ENCODE measurements at places on chromosomes 13 and 19.

DNA sequence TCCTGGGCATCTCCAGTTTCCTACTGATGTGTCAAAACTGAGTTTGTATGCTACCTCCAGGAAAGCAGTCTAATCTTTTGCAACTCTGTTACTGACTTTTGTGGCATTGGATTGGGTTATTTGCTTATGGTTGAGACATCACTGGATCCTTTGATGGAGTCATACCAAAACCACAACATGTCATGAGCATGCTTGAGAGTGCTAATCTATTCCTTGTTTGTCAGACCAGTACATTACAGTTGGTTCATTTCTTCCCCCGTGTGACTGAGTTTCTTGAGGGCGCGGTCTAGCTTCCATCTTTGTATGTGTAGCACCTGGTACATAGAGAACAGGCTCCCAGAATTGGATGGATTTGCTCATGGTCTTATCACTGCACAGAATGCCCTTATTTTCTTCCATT is 43.2 kb downstream of the SUGT1 start:
- no peak for DNase-seq

DNA sequence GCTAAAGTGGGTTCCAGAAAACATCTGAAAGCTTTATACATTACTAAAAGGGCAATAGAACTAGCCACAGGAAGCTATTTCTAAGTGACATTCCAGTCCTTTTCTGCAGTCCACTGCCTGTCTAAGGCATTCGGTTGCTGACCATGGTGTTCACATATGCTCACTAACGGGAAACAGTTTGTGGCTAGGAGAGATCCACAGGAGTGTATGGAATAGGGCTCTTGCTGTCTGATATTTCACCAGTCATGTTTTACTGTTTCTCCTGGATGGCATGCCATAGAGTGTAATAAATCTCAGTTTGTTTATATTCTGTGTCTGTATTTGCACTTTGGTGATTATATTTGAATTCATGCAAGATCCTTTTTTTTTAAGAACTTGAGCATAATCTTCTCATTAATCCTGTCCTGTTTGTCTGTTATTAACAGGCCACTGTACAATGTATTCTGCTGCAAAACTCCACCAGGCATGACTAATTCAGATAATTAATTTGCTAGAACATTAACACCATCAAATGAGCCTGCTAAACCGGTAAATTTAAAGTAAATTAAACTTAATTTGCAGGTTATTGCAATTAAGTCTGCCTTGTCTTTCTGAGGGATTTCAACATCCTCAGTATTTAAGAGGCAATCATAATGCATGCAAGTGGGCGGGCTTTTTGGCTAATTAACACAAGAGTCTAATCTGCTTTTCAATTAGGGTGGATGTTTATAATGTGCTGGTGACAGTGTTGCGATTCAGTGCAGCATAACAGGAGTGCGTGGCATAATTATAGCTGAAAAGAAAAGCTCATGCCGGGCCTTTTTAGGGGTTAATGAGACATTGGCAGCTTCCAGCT is 201.3 kb downstream of the POU4F1 start:
- DNase-seq: no peak

- DNase-seq: peak; percentile 36
Observed at GRCh38 chr19:2636897-2637683, 65.4 kb downstream of the GNG7 start.

DNA sequence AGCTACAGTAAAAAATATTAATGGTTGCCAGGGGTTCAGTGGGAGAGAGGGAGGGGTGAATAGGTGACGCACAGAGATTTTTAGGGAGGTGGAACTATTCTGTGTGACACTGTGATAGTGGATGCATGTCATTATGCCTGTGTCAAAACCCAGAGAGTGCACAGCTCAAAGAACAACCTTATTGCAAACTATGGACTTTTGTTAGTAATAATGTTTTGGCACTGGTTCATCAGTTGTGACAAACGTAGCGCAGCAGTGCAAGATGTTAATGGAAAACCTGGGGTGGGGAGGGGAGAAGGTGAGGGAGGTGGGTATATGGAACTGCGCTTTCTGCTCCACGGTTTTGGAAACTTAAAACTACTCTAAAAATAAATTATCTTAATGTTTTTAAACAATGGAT is 134.6 kb upstream of the RFC3 start:
- DNase-seq: no peak

DNA sequence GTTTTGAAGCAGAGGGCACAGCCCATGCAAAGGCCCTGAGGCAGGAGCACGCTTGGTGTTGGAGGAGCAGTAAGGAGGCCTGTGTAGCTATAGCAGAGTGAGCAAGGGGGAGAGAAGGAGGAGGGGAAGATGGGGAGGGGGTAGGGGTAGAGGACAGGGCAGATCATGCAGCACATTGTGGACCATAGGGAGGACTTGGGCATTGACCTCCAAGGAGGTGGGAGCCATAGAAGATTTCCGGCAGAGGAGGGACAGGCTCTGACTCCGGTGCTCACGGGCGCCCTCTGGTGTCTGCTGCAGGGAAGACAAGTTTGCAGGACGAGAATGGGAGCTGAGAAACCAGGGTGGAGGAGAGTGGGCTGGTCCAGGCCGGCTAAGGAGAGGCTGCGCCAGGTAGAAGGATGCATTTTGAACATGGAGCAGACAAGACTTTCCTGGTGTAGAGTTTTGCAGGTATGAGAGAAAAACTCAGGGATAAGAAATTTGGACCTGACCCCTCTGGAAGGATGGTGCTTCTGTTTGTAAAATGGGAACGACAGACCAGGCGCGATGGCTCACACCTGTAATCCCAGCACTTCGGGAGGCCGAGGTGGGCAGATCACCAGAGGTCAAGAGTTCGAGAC is 13.7 kb upstream of the CREB3L3 start:
- peak; percentile 62 for DNase-seq

DNA sequence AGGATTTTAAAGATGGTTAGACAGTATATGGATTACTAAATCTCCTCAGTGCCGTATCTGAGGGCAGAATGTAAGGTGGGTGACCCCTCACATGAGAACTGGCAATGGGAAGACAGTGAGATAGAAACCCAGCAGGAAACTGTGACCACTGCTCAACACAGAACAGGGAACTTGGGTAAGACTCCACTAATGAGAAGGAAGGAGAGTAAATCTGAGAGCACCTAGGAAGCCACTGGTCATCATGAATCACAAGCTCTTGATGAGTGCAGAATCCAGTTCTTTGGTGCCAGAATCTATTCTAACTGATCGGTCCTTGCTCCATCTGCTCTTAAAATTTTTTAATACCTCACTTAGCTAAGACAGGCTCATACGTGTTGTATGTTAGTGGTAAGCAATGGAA is 261.8 kb downstream of the KLF12 start:
- no peak for DNase-seq

DNA sequence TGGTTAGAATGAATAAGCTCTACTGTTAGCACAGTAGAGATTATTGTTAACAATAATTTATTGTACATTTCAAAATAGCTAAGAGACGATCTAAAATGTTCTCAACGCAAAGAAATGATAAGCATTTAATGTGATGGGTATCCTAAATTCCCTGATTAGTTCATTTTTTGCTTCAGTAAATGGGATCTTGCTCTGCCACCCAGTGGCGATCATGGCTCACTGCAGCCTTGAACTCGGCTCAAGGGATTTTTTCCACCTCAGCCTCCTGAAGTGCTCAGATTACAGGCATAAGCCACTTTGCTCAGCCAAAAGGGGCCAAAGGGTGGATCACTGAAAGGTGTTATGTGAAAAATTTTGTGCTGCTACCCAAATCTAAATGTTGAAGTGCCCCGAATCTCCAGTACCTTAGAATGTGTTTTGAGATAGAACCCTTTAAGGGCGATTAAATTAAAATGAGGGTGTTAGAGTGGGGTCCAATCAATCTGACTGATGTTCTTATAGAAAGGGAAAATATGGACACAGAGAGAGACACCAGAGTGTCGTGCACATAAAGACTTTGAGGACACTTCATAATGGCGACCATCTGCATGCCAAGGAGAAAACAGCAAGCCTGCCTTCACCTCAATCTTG is 31.5 kb upstream of the ZNF766 start:
- peak; percentile 47 for DNase-seq

- no peak for DNase-seq
Observed at GRCh38 chr19:2678044-2678671, 24.3 kb downstream of the GNG7 start.

DNA sequence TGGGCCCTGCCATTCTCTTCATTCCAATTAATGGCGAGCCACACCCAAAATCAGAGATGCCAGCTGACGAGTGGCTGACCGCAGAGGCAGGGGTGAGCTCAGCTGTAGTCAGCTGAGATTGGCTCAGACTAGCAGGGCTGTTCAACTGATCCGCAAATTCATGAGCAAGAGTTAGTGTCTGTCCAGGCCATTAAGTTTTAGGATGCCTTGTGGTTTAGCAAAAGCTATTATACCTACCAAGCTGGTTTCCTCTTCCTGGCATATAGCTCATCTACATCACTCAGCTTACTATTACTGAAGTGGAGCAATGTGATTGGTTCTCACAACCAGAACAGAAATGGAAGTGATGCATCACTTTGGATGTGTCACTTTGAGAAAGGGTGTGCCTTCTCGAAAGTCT is 148.7 kb downstream of the NALCN start:
- no peak for DNase-seq

DNA sequence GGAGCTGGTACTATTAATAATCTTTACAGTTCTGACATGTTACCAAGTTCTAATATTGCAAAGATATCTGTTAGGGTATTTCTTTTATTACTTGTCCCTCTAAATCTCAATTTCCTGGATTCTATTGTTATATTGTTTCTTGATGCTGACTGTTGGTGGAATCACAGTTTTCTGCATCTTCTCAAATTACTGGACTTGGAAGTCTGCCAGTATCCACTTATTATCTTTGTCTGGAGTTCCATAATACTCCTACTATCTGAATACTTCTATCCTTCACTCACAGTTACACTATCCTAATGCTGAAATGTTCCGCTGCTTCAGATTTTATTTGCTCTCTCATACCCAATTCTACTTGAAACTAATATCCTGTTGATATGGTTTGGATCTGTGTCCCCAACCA is 1985.7 kb upstream of the PRR20A start:
- DNase-seq: no peak

DNA sequence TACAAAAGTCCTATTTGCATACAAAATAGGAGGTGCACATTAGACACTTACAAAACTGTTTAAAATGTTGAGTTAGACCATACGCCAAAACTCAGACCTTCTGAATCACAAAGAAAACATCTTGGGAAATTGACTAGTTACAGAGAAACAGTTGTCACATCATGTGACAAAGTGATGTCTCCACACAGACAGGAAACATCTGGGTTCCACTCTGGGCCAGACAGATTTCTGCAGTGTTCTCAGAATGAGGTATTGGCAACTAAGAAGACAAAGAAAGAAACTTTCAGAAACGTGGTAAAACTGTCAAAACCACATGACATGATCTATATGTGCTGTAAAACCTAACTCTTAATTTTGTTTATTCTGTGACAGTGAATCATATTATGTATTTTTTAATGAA is 6.7 kb downstream of the ZNF793 start:
- DNase-seq: no peak

DNA sequence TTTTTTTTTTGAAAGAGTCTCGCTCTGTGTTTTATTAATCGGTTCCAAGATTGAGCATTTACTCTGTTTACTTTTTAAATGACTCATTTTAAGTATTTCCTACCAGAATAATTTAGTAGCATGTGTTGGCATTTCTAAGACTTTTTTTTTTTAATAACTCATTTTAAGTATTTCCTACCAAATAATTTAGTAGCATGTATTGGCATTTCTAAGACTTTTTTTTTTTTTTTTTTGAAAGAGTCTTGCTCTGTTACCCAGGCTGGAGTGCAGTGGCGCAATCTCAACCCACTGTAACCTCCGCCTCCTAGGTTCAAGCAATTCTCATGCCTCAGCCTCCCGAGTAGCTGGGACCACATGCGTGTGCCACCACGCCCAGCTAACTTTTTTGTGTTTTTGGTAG is 13.1 kb downstream of the SETDB2 start:
- DNase-seq: no peak

GRCh38 chr13:40644838-40645604 is 21.4 kb downstream of the FOXO1 start:
- DNase-seq: peak; percentile 41

DNA sequence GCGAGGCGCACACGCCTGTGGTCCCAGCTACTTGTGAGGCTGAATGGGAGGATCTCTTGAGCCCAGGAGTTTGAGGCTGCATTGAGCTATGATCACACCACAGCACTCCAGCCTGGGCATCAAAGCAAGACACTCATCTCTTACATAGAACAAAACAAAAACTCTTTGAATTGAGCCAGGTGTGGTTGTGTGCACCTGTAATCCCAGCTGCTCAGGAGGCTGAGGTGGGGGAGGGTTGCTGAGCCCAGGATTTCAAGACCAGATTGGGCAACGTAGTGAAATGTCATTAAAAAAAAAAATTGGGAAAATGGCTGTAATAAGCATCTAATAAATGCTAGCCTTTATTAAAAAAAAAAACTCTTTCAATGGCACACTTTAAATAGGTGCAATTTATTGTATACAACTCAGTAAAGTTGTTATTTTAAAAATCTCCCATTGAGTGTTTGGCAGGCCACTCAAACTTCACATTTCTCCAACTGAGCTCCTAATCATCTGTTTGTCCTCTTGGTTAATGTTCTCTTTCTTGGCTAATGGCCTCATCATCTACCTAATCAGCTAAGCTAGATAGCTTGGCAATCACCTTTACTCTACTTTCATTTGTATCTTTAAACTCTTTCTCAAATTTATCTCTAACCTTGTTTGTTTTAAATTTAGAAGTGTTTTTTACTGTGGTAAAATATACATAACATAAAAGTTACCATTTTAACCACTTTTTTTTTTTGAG is 28.1 kb upstream of the HMGB1 start:
- DNase-seq: no peak

DNA sequence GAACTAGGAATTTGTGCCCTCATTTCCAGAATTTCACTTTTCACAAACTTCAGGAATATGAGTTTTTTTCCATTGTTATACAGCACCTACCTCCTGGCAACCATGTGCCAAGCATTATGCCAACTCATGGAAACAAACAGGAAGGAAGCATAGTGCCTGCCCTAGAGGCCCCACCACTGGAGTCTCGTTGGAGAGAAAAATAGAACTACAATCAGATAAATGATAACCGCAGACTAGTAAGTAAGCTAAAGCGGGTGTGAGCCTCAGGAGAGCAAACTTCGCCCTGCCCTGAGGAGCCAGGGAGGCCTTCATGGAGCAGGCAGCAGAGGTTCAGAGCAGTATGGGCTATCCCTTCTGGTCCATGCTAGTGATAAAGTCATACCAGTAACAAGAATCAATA is 75.9 kb downstream of the FRY start:
- no peak for DNase-seq

GRCh38 chr13:73958657-73959397 is 175.4 kb downstream of the KLF12 start:
- DNase-seq: peak; percentile 75

DNA sequence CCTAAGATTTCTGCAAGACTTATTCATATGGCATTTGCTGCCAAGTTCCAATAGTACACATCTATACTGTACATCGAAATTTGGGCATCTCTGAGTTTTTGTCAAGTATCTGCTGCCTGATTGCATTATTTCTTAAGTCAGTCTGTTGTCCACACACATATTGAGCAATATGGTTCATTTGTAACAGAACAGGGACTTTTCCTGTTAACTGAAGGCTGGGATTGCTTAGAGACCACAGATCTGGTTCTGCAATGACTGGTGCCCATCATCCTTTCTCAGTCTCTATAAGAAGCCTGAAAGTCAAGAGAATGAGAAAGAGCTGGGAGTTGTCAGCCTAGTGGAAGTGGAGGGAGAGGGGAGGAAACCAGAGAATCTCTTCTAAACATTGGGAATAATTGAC is 22.5 kb upstream of the MYCBP2 start:
- no peak for DNase-seq

All from LoVo (cell line).